Right atrium auricular region (tissue), 2 donors: ENCODE measurements at places on chromosomes 2 and 18. TPM values are rescaled to one million over a fixed set of nuclear protein-coding genes. Genes with fewer than 3 reads are reported as not detected.

Gene BOLL
- total RNA-seq, result not detected

Gene TMEM169
- total RNA-seq, result 0.94 TPM

Gene CYBRD1
- total RNA-seq, result 100 TPM

Gene KCNK3
- 47.5 TPM for total RNA-seq

Gene COL3A1
- total RNA-seq, result 608 TPM

Gene ARHGEF33
- total RNA-seq, result 0.24 TPM

GRCh38 chr2:231334981-231335380, 60.5 kb upstream of the B3GNT7 start:
- DNase-seq, result no peak

DNA sequence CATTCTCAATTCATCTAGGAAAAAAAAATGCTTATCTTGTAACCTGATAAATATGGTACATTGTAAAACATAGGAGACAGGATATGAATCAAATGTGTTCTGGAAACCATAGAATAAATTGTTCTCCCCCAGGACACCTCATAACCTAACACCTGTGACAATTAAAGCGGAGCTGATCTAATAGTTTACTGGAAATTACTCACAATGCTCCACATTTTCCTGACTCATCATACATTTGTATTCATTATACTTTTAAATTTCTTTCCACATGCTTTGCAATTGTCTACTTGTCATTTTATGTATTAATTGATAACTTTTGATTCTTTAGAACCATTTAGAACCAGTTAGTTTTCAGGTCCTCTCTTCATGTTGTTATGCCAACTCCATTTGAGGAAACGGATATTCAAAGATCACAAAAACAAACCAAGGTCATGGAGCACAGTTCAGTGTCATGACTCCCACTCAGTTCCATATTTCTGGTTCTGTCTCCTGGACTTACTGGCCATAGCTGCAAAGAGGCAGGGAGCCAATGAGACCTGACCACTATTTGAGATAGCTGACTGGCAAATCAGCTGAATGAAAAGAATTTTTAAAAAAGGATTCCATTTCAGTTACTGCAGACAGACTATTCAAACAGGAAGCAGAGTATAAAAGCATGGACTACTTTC, 128.5 kb downstream of the CALCRL start:
- no peak for DNase-seq

GRCh38 chr2:224025874-224026273, 13.2 kb downstream of the SERPINE2 start:
- no peak for DNase-seq

DNA sequence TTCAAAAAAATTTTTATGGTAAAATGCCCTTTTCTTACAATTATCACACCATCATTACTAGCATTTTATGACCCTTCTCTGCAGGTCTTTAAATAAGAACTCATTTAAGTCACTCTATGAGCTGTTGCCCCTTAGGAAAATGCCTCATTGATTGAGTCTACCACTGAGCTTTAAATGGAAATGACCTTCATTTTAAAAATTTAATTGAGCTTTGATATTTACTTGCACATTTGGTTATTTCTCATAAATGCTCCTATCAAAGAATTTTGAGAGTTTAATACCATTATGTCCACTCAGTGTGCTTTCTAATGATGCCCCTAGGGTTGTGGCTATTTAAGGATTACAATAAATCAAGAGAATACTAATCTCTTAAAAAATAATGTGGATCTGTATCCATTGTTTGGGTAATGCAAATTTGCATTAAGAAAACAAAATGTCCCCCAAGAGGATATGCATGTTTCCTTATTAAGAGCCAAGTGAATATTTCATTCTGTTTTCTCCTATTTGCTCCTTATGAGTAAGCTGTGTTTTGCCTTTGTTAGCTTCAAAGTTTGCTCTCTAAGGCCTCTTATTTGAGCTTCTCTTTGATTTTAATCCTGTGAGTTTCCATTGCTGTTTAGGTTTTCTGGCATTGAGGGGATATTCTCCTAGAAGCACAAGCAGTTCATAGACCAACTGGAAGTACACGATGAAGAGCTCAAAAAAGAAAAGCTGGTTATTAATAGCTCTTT, 69.8 kb downstream of the CERS6 start:
- no peak for DNase-seq

GRCh38 chr2:113692698-113693428, 63.6 kb downstream of the SLC35F5 start:
- no peak for DNase-seq

DNA sequence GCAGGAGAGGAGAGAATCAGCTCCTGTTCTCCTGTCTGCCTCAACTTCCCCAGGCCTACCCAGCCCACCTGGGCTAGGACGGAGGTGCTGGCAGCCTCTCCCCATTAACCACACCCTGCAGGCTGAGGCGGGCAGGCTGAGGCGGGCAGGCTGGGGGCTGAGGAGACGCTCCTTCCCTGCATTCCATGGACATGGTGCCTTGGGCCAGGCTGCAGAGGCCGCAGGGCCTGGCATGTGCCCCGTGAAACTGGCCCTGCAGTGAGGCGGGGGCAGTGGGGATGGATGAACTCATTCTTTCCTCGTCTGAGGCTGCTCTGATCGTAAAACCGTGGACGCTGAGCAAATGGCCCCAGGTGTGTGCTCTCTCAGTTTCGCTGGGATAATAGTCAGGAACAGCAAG, 84.7 kb upstream of the LAPTM4A start:
- no peak for DNase-seq

- DNase-seq, result no peak
Observed at GRCh38 chr2:20104900-20105545, 53.6 kb upstream of the LAPTM4A start.
